ENCODE measurements at places on chromosomes 12 and 14.

DNA sequence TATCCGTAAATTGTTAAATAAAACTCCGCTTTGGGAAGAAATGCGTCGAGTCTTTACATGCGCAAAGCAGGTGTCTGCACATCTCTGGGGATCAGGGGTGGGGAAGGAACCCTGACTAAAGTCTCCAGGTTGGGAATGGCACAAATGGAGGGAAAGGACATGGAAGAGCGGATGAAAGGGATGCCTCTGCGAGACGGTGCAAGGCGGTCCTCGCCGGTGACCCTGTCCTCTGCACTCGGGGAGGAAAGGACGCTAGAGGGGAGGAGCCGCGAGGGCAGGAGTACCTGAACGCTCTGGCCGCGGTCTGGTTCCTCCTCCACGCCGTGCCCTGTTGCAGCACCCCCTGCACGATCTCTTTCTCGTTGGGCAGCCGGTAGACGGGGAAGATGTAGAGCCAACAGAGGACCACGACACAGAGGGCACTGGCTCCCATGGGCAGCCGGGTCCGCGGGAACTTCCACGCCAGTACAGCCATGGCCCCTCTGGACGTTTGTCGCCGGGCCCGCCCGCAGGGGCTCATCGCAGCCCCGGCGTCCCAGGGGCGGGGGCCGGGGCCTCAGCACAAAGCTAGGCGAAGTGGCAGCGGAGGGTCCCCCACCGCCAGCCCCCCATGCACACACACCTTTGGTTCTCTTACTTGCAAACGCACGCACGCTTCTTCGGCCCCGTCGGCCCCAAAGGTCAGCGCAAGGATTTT is 646 bp downstream of the ST8SIA1 start:
- no peak for DNase-seq

DNA sequence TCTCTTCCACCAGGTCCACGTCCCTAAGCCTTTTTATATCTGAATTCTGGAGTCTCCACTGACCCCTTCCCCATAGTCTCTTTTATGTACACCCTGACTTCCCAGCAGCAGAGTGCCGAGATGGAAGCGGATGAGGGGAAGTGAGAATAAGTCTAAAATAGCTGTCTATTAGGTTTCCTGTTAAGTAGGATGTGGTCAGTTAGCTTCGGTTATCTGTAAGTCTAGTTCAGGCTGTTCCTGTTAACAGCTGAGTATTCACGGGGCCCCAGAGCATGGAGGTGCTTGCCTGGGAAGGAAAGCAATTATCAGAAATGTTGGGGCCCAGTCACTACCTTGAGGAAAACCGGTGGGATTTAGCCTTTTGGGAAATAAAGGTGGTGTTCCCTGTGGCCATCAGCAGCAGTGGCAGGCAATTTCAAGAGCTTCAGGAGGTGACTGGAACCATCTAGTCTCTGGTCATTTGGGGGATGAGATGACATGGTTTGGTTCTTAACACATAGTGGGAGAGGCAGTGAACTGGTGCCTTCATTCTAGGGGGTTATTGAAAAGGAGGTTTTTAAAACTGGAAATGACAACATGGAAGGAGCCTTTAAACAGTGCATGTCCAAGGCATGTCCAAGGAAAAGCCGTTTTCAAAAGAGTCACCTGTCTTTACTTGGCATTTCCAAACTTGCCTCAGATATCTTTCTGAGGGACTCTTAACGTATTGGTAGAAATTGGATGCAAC is 21.8 kb downstream of the CHST11 start:
- peak; percentile 63 for DNase-seq

- DNase-seq = peak; percentile 13
Observed at GRCh38 chr14:66008631-66009030, 477.5 kb upstream of the CCDC196 start.

GRCh38 chr12:51721282-51721940 is 127.1 kb downstream of the FIGNL2 start:
- peak; percentile 29 for DNase-seq

GRCh38 chr12:69039911-69040310 is 106.9 kb upstream of the CPM start:
- DNase-seq = no peak

DNA sequence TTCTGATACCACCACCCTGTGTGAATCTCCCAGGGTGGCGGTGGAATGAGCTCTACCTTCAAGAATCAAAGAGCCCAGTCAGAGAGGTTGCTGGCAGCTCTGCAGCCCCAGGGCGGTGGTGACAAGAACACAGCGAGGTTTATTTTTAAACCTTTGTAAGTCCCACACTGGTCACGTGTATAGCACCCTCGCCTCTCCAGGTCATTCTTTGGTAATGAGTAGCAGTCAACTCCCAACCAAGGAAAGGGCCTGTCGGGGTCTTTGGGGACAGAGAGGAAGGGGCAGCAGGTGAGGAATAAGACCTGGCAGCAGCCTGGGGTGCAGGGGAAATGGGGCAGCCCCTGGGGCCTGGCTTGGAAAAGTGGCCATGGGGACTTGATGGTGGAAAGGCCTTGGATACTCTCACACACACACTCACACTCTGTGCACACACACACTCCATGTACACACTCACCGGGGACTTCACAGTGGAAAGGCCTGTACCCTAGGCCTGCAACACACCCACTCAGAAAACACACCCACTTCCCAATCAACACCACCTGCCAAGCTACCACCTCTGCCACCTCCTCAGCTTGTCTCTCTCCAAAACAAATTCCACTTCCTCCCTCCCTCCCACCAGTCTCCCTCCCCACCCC is 178.6 kb downstream of the DPF3 start:
- DNase-seq = peak; percentile 21

- no peak for DNase-seq
Observed at GRCh38 chr12:10113075-10113474, 14.3 kb upstream of the CLEC1A start.

GRCh38 chr12:124399622-124400021 is 104.7 kb downstream of the RFLNA start:
- DNase-seq = no peak

DNA sequence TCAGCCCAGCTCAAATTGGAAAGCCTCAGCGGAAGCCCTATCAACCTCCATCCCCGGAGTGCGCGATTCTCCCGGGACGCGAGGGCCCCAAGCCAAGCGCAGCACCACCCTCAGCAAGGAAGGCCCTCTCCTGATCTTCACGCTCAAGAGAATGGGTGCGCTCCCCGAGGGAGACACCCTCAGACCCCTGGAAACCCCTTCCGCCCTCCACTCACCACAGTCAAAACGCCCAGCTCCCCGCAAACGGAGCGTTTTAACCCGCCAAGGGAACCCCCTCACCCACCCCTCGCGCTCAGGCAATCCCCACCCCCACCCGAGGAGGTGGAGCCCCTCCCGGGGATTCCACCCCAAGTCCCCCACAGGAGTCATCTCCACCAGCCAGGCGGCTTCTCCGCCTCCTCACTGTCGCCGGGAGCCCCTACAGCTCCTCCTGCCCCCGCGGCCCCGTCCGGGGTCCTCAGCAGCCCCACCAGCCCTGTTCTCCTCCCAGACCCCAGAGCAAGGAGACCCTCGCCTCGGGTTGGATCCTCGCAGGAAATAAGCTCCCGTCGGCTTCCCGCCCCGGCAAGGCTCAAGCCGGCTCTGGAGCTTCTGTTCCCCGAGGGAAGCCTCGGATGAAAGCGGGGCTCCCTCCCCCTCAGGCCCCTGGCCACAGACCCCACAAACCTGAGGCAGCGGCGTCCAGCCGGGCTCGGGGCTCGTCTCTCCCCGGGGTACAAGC is 507 bp downstream of the BAZ2A start:
- DNase-seq = peak; percentile 21

- DNase-seq = no peak
Observed at GRCh38 chr14:49992901-49993339, 100.0 kb downstream of the ARF6 start.

DNA sequence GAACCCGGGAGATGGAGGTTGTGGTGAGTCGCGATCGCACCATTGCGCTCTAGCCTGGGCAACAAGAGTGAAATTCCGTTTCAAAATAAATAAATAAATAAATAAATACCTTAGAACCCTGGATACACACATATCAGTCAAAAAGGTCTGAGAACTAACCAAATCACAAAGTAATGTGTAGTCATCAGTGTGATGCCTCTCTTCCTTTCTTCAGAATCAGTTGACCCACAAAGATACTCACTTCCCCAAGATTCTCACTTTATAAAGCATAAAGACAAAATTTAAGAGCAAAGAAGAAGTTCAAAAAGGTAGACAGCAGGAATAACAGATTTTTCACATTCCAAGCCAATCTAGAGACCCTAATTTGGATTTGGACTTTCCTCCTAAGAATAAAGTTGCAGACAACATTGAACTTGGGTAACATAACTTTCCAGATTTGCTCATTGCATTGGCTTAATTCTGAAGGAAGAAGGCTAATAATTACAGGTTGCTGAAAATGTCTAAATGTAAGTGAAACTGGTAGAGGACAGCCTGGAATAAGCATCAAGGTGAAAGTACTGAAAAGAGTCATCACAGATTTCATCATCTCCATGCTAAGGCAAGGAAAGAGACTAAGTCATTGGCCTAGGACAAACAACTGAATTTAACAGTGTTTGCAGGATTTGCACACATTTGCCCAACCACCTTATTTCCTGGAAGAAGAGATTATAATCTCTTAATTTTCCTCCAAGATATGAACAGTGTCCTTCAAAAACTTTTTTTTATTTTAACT is 17.4 kb downstream of the TMED10 start:
- no peak for DNase-seq

GRCh38 chr12:11678781-11679180 is 29.3 kb downstream of the ETV6 start:
- DNase-seq = no peak

Measured in hematopoietic multipotent progenitor cell (in vitro differentiated cells).